GM23248 (cell line): ENCODE measurements at places on chromosomes 7 and 10.

DNA sequence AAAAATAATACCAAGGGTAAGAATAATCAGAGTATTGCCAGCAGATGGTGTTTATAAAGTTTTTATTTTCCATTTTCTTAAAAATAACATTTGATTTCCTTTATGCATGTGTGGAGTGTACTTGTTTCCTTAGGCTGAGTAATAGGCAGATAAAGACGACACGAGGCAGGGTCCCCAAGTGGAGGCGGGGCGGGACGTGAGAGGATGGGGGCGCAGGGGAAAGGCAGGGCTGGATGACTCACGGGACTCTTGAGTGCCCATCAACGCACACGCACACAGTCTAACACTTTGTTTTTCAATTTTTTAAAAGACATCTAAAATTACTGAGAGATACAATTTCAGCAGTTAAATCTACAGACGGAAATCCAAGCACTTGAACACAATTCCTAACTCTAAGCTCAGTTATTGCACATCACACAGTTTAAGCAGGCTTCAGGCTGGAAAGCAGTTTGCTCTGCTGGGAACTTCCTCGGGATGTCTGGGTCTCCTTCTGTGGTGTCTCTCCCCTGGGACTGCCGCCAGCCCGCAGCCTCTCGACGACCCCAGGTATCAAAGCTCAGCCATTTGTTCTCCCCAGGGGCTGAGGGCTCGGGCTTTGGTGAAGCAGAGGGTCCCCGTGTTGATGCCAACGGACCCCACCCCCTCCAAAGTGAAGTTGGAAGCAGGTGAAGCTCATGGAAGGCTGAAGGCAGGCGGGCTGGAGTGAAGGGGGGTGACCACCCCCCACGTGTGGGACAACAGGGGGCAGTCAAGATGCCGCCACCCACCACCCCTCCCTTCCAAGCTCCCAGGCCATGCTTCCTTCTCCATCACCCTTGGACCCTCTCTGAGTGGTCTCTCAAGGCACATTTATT, 29.1 kb downstream of the SPOCK2 start:
- no peak for DNase-seq

DNA sequence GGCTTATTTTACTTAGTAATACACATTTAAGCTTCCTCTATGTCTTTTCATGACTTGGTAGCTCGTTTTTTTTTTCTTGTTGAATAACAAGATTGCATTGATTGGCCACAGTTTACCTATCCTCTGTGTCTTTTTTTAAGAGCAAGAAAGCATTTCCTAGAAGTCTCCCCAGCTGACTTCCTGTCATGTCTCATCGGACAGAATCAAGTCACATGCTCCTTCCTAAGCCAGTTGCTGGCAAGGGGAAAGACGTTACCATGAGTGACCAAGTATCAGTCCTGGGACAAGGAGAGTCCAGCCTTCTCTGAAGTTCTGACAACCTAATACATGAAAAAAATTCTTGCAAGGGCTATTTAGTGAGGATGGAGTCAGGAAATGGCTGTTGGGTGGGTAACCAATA, 24.9 kb upstream of the SFRP5 start:
- DNase-seq = no peak

GRCh38 chr7:40551685-40552576, 417.1 kb downstream of the SUGCT start:
- DNase-seq = peak; percentile 82

DNA sequence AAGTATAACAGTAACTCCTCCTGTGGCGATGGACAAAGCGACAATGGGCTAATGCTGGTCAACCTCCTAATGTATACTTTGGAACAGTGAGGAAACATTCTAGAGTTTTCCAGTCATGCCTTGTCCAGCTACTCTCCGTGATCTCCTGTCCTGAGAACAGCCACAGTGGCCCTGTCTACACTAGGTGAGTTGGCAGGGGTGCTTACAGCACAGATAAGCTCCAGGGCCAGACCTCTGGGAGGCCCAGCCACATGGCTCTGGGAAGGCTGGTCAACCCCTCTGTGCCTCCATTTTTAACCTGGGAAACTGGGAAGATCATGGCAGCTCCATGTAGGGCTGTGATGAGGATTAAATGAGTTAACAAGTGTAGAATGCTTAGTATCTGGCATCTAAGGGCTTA, 57.0 kb downstream of the CLEC2L start:
- DNase-seq = no peak

- DNase-seq = no peak
These were observed 129.9 kb upstream of the TNS3 start for GRCh38 chr7:47711776-47712175.

GRCh38 chr10:33199731-33200232, 134.7 kb downstream of the NRP1 start:
- DNase-seq = no peak

DNA sequence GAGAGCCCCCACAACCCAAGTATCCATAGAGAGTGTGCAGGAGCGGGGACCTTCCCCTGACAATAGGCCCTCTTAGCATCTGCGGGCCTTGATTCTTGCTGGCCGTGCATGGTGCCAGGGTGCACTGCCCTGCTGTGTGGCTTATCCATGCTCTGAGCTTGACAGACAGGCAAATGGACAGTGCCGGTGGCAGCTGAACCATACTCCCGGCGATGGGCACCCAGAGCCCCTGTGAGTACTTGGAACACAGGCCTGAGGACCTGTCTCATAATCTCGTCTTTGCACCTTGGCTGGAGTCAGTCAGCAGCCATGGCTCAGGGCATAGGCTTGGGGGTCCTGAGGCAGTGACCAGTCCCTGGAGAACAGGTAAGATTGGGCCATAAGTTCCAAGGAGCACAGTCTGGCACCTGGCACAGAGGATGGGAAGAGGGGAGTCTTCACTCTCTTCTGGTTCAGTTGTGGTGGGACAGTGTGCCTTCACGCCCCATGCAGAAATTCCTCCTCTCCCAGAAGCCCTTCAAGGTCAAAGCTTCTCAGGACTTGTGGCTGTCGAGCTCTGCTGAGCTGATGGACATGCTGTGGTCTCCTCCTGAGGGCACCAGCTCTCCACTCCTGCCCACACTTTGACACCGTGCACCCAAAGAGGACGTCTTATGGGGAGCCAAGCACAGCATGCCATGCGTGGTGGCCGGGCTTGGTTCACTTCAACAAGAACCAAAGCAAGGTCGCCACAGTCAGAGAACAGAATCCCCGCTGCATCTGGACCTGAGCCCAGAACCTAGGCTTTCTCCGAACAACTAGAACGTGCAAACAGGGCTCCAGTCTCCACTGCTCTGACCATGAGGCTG, 59.4 kb upstream of the CAMK2B start:
- DNase-seq = no peak

- peak; percentile 2 for DNase-seq
These were observed 4.8 kb downstream of the VSTM2A start for GRCh38 chr7:54546986-54547314.

DNA sequence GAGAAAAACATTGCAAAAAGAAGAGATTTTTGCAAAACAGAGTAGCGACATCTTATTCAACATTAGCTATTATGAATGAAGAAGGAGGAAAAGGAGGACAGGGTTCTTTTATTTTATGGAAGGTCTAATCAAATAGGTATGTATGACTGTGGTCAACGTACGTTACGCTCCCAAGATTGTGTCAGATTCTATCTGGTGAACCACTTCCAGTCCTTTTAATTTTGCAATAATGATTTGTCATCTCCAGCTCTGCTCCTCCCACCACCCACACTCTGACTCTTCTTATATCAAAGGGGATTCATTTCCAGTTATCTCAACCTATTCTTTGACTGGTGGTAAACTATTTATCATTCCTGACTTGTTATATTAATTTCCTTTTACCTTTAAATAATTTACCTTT, 259.9 kb downstream of the CACNA2D1 start:
- DNase-seq = peak; percentile 84

- no peak for DNase-seq
These were observed 28.4 kb downstream of the PFKFB3 start for GRCh38 chr10:6231146-6231545.

DNA sequence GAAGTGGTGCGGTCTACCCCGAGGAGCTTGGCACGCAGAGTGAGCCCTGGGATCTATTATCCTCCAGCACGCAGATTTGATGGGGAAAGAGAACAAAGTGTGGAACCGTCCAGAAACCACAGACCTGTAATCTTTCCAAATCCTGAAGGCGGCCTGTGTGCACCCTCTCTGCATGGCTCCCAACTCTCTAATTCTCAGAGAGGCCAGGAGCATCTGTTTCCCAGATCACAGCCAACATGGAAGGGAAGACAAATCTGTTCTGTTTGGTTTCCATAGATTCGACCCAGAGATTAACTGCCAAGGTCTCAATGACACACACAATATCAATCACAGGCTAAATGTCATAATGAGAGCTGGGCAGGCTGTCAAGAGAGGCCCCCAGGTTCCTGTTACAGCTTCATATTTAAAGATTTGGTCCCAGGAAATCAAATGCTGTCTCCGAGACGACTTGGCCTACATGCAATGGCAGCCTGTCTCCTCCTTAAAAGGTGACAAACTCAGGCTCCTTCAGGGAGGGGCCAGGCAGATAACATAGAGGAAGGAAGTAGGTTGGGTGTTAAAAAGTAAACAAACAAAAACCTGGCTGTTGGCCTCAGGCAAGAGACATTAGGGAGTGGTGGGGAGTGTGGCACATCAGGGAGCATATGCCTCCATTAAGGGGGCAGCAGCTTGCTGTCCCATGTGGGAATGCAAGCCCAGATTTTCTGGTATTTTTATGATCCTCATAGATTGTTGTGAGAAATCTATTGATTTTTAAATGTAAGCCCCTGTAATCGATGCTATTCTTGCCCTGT, 48.8 kb upstream of the SAMD8 start:
- DNase-seq = peak; percentile 78
